ENCODE measurements at places on chromosomes 4 and X.

DNA sequence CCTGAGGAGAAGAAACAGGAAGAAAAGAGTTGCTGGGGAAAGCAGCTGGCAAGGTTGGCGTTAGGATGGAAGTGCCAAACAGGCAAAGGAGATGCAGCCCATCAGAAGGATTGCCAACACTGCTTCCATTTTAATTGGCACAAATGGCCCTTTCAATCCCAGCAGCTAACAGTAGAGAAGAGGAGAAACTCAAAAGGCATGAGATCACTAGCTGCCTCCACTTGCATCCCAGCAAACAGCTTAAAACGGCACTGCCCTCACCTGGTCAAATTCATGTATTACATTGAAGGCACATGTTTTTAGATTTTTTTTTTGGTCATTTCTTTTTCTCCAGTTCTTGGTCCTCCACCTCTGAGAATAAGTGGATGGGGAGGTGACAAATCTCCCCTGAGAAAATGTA lies 14.9 kb upstream of the LOC101059915 start:
- peak; percentile 65 for ATAC-seq

GRCh38 chrX:111170017-111170416 lies 74.0 kb downstream of the PAK3 start:
- ATAC-seq: no peak

DNA sequence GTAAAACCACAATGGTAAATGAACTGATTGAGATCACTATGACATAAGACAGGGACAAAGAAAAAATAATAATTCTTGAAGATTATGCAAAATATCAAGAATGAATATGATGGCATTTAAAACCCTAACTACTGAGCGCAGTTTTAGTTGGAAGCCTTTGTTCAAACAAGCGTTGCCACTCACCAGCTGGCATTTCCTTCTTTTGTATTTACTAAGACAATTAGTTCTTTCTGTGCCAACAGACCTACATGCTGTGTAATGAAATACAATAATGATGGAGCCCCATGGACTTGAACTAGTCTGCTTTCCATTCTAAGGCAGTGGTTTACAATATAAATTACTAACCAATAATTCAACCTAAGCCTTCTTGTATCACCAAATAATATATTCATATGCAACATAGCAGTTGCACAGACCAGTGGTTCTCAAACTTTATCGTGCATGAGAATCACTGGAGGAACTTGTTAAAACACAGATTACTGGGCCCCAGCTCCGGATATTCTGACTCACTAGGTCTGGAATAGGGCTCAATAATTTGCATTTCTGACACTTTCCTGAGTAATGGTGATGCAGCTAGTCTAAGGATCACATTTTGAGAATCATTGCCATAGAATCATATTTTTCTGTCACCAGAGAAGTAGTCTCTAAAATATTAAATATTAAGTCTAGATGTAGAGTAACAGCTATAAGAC lies 196.4 kb upstream of the MAGEB18 start:
- no peak for ATAC-seq

DNA sequence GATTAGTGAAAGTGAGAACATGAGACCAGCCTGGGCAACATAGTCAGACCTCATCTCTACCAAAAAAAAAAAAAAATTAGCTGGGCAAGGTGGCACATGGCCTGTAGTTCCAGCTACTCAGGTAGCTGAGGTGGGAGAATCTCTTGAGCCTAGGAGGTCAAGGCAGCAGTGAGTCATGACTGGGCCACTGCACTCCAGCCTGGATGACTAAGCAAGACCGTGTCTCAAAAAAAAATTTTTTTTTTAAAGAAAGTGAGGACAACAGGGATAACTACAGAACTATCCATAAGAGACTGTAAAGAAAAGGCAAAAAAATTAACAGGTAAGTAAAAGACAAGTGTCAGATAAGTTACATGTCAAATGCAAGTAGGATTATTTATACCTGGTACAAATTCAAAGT lies 13.5 kb upstream of the SPP1 start:
- no peak for ATAC-seq

GRCh38 chr4:132955146-132955545 lies 193.9 kb upstream of the PCDH10 start:
- no peak for ATAC-seq

Measured in esophagus mucosa (tissue), 1 donor.